ENCODE measurements at places on chromosomes 1 and 21.

DNA sequence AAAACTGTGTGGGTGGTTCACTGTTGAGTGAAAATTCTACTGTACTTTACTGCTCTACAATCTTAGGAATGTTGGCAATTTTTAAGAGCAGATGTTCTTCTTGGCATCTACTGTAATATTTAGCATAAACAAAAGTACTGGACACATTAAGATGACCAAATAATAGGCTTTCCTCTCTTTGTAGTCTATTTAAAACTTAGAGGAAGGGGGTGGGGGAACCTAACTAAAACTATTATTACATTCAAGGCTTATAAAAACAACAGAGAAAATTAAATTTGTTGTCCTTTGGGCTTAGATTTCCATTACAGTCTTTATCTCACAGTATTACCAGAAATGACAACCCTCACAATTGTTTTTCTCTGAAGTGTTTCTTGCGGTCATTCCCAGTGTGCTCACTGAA lies 181.2 kb downstream of the PLPPR4 start:
- DNase-seq = no peak

- DNase-seq = no peak
These were observed 19.6 kb downstream of the SLC27A3 start for GRCh38 chr1:153794624-153795329.

- DNase-seq = no peak
These were observed 1260.6 kb downstream of the NCAM2 start for GRCh38 chr21:22258821-22259220.

GRCh38 chr1:84912726-84913554 lies 19.9 kb upstream of the LPAR3 start:
- no peak for DNase-seq

DNA sequence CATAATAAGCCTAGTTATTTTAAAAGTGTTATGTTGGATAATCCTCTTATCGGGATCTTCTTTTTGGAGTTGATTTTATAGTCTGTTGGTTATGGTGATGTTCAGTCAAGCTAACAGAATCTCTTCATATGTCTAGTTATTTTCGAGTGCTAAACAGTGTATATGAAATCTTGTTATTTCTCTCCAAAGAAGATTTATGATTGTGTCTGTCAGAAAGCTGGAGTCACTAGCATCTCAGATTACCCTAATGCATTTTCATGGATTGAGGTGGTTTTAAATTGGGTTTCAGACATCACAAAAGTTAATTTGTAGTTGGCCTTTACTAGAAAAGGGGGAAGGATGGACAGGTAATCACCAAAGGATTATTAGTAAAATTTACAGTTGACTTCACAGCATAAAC lies 13.3 kb downstream of the MAEL start:
- no peak for DNase-seq

- DNase-seq = no peak
These were observed 26.2 kb downstream of the TCP10L start for GRCh38 chr21:32559006-32559610.

GRCh38 chr1:169514566-169515270 lies 29.0 kb upstream of the SLC19A2 start:
- DNase-seq = no peak

DNA sequence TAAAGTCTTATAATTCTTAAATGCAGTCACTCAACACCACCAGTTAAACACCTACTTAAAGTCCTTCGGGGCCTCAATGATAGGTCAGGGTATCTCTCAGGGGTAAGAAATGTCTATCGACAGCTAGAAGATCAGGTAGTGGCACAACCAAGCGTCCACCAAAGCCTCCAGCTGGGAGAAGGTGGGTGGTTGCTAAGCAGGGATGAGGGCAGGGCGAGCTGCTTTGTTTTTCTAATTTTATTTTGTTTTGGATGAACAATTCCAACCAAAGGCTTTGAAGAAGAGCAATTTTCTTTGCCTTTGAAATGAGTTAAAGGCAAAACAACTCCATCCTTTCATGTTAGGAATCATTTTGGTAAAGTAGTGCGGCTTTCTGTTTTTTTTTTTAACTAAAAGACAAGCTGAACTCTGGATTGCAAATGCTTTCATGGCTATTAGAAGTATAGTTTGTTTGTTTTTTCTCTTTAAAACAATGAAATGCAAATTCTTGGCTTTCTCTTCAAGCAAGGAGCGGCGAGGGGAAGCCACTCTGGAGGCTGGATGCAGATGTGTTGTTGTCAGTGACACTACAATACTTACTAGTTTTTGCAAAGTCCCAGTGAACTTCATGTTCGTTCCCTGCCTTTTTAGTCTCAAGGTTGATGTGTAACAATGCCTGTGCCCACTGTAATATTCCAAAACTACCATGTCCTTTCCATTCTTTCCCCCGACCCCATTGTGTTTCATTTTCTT lies 106.0 kb downstream of the MRPS6 start:
- DNase-seq = no peak

DNA sequence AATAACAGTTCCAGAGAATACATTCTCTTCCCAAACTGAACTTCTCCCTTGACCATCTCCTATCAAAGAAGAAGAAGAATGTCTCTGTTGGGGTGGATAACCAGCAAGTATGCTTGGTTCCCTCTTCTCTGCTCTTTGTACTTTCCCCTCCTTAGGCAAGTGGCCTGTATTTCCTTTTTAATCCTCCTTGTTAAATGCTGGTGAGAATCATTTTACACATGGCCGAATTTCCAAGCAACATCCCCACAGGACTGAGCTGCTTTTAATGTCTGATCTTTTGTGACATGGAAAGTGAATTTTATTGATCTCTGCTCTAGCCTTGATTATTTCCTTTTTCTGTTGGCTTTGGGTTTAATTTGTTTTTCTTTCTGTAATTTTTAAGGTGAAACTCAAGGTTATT lies 336.7 kb downstream of the DUSP10 start:
- no peak for DNase-seq

GRCh38 chr1:186930238-186930637 lies 101.5 kb downstream of the PLA2G4A start:
- no peak for DNase-seq

DNA sequence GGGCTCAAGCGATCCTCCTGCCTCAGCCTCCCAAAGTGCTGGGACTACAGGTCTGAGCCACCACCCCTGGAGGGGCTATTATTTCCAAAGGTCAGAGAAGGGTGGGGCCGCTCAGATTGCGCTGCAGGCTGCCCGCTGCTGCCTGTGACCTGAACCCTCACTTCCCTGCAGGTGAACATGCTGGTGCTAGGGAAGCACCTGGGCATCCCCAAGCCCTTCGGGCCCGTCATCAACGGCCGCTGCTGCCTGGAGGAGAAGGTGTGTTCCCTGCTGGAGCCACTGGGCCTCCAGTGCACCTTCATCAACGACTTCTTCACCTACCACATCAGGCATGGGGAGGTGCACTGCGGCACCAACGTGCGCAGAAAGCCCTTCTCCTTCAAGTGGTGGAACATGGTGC lies 8.6 kb upstream of the PADI6 start:
- no peak for DNase-seq

GRCh38 chr1:91054780-91055481 lies 33.1 kb upstream of the ZNF644 start:
- no peak for DNase-seq

DNA sequence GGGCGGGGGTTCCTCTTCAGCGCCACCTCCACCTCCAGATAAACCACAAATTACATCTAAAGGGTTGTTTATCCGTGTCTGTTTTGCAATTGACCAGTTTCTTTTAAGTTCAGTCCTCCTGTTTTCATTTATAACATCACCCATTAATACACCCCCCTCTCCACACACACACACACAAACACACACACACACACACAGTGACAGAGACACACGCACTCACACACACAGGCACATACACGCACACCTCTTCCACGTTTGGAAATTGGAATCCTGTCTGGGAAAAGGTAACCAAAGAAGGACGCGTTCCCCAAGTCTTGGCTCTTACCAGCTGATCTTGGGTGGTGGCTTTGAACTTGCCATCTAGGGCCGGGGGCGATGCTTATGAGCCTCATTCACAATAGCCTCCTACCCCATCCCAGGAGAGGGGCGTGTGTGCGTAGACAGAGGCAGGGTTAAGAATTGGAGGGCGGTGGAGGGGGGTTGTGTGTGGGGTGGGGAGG lies 442 bp upstream of the CSMD2 start:
- no peak for DNase-seq

GRCh38 chr1:204029016-204029415 lies 43.9 kb upstream of the SOX13 start:
- DNase-seq = no peak

DNA sequence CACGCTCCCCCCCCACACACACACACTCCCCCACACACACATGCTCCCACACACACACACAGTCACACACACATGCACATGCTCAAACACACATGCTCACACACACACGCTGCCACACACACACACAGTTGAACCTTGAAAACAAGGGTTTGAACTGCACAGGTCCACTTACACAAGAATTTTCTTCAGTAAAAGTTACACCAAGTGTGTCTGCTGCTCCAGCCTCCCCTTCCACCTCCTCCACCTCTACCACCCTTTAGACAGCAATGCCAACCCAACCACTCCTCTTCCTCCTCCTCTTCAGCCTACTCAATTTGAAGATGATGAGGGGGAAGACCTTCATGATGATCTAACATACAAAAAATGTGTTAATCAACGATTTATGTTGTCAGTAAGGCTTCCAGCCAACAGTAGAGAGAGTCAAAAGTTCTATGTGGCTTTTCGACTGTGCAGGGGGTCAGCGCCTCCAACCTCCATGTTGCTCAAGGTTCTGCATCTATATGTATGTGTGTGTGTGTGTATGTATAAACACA lies 26.8 kb downstream of the HSF2BP start:
- DNase-seq = no peak

GRCh38 chr1:236009857-236010256 lies 55.0 kb downstream of the NID1 start:
- no peak for DNase-seq

- DNase-seq = no peak
These were observed 7.8 kb upstream of the LRRC8D start for GRCh38 chr1:89812992-89813391.

DNA sequence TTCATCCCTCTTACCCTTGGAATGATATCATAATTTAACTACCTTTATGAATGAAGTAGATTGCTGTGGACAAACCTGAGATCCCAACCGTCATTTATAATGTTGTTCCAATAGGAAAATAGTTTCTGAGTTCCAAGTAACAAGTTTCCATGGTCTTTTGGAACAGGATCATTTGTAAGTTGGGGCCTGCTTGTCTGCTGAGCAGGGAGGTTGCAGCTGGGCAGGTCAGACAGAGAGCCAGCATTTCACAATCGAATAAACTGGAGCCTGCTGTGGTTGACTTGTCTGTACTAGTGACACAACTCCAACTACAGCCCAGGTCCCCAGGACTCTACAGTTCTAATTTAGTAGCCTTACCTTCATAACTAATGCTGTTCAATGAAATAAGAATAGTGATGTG lies 18.6 kb upstream of the RALGPS2 start:
- DNase-seq = no peak

DNA sequence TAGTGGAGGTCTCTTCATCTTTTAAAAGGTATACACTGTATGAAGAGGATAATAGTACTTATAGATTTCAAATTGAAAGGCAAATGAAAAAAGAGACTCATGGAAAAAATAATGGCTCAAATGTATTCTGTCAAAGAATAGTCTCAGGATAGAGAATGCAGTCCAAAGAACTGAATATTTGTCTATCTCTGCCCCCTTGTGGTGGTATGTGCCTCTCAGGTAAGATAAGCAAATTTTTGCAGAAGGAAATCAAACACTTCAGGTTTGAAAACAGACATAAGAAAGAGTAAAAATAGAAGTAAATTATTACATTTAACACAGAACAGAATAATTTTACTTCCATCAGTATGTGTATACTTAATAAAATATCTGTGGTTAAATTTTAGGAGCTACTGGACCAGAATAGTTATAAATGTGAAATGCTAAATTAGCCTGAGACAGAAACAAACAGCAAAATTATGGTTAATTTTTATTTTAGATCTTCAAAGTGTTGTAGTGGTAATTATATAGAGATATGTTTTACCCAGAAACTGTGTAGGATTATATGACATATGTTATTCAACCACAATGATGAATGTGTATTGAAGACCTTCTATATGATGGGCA lies 164.4 kb upstream of the PALMD start:
- DNase-seq = no peak

DNA sequence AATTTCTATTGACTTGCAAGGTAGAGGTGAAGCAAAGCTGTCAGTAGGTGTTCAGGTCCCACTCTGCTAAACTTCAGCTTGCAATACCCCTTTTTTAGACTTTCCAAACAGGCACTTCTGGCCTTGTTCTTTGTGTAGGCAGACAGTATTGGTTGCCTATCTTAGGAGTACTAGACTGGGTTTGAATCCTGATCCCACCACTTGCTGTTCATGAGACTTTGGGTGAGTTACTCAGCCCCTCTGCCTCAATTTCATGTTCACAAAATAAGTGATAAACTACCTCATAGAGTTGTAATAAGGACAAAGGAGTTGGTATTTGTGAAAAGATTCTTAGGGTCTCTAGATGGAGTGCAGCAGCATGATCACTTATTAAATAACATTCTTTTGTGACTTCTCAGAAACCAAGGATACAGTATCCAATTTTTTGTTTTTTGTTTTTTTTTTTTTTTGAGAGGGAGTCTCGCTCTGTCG lies 5.2 kb downstream of the RCC1 start:
- DNase-seq = no peak

DNA sequence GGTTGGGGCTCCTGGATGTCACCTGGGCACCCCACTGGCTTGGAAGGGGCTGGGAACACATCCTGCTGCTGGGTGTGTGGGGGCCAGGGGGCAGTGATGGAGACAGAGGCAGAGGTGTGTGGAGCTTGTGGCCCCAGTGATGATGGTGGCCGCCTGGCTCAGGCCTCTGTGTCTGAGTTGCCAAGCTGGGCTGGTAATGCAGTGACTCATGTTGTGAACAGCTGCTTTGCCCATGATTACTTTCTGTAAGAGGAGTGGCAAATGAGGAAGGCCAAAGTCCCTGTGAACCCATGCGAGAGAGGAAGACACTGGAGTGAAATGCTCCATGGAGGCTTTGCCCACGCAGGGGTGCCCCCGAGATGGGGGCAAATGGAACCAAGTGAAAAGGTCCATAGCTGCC lies 86.8 kb downstream of the KCNJ6 start:
- DNase-seq = no peak

- DNase-seq = no peak
These were observed 226.4 kb downstream of the DUSP10 start for GRCh38 chr1:221515496-221515895.

DNA sequence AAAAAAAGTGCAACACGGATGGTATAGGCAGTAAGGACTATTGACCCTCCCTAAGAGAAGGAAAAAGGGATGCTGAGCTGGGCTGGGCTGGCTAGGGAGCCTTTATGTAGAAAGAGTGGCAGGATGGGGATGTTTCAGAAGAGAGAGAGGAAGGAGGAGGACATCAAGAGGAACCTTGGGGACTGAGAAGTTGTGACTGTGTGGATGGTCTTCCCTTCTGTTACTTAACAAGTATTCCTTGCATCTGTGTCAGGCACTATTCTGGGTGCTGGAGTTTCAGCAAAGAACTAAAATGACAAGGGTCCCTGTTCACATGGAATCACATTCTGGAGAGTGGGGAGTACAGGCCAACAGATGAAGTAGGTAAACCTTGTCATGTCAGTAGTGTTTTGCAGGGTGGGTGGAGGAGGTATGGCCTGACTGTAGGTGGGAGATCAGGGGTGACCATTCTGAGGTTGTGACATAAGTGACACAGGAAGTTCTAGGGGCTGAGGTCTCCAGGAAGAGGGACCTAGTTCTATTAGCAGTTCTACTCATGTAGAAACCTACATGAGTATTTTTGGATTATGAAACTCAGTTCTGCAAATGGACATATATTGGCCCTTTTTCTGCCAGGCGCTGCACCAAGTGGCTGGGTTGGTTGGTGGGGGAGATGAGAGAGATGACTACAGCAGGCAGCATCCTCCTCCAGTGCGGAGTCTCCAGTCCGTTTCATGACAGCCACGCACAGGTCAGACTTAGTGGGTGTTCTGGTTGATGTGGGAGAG lies 53.8 kb downstream of the PRDM2 start:
- no peak for DNase-seq

- DNase-seq = no peak
These were observed 63.8 kb downstream of the BCAR3 start for GRCh38 chr1:93617670-93618499.
